ENCODE measurements at places on chromosomes 7 and 10.
A peak's percentile ranks its signal among the peaks of the same experiment; 100 is the strongest.

DNA sequence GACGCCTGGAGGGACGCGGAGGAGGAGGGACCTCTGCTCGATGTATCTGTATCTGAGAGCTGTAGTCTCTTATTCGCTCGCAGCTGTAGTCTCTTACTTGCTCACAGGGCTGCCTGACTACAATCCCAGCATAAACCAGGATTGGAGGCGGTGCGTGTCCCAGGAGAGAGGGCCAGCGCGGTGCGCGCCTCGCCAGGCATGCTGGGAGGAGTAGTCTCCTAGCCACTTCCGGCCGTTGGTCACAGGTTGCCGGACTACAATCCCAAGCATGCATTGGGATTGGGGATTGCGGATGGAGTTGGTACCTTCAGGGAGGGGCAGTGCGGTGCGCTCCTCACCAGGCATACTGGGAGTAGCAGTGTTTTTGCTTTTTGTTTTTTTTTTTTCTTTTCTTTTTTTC lies 421.7 kb upstream of the NUPR2 start:
- DNase-seq = no peak

DNA sequence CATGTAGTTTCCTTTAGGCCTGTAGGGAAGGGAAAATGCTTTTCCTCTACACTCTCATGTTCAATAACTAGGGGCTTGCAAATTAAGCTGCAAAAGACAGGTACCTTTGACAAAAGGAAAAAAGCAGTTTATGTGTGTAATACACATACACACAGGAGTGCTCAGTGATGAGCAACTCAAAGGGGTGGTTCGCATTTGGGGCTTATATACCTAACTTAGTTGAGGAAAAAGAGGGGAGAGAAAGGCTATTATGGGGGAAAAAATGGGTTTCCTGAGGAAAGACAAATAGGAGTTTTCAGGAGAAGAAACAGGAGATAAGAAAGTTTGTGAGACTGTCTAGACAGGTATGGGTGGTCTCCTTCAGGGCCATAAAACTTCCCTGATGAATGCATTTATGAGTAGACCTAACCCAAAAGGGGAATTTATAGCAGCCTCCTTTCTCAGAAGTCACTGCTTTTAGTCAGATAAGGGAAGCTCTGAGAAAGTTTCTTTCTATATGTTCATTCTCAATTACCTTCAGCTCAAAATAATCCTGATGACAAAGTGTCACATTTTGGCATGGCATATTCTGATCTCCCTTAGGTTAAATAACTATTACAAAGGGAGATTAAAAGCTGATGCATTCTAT lies 55.2 kb upstream of the EZH2 start:
- no peak for DNase-seq

GRCh38 chr10:4373098-4373497 lies 452.9 kb upstream of the AKR1E2 start:
- no peak for DNase-seq

GRCh38 chr10:61753453-61753852 lies 90.7 kb downstream of the CABCOCO1 start:
- no peak for DNase-seq

GRCh38 chr7:30028749-30029635 lies 780 bp downstream of the PLEKHA8 start:
- peak; percentile 54 for DNase-seq

DNA sequence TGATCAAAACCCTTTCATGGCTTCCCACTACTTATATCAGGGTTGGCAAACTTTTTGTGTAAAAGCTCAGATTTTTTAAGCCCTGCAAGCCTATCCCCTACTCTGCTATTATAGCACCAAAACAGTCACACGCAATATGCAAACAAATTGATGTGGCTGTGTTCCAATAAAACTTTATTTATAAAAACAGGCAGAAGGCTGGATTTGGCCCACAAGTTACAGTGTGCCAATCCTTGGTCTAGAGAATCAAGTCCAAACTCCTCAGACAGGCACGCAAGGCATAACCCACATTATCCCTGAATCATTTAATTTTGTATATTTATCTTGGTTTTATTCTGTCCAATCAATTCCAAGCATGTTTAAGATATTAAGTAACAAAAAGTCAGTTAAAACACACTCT lies 71.9 kb downstream of the SGMS1 start:
- DNase-seq = no peak

DNA sequence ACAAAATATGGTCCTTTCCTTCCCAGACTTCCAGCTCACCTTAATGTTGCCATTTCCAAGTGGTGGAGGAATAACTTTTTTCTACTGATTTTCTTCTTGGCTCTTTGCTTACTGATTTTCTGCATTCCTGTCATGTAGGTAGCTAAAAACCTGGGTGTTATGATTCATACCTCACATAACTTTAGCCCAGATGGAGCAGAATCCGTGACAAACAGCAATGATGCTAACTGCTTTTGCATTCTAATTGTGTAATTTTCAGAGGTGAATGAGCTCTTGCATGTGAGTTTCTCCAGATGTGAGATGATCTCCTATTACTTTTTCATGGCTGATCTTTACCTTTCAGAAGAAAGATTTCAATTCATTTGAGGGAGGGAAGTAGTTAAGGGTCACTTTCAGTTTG lies 43.4 kb downstream of the WDR11 start:
- DNase-seq = no peak

- DNase-seq = no peak
Measured at GRCh38 chr10:101146392-101147251, 15.5 kb downstream of the TLX1 start.

DNA sequence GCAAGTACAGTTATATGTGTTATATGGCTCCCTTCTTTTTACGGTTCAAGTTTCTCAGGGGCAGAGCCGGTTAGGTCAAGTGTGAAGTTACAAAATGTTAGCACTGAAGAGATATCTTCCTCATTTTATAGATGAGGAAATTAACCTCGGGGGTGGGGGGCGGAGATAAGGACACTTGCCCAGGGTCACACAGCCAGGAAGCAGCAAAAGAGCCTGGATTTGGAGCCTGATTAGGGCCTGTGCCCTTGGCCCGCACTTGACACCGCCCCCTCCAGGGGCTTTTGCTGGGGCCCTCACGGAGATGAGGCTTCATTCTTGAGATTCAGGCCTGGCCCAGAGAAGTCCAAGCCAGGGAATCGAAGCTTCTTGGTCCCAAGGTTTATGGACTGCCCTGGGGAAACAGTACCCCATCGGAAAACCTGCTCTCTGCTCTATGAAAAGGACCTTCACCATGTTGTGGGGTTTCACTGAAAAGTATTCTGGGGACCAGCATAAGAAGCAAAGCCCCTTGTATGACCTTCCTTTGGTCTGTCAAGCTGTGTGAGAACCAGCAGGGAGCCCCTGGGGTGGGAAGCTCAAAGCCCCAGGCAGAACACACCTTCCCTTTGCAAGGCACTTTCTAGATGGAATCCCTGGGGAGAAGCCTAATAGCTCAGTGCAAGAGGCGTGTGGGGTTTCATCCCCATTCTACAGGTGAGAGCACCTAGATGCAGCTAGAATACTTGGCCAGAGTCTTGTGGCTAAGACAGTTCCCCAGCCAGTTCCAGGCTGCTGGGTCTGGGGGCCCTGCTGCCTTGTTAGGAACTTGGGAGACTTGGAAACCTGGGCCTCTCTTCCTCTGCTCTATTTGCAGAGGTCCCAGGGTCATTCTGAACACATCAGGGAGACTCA lies 21.9 kb downstream of the UNC5B start:
- no peak for DNase-seq

DNA sequence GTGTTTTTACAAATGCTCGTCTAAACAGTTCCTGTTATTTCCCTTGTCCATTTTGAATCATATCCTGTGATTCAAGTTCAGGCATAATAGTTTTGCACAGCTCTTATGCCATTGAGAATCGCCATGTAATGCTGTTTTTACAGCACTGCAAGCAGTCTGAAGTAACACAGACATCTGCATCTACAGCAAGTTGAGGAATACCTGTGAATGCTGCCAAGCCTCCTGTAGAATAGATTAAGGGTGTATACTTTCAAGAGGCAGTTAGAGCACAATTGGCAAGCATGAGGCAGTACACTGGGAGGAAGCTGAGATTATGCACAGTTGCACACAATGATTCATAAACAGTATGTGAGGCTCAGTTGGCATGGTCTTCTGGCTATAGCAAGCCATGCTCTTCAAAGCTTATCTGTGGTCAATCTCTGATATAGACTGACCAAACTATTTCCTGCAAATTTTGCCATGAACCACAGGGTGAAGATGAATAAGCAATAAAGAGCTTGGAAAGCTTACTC lies 121.9 kb upstream of the AKR1E2 start:
- DNase-seq = peak; percentile 25

- no peak for DNase-seq
Measured at GRCh38 chr7:120053390-120053961, 219.5 kb upstream of the KCND2 start.

DNA sequence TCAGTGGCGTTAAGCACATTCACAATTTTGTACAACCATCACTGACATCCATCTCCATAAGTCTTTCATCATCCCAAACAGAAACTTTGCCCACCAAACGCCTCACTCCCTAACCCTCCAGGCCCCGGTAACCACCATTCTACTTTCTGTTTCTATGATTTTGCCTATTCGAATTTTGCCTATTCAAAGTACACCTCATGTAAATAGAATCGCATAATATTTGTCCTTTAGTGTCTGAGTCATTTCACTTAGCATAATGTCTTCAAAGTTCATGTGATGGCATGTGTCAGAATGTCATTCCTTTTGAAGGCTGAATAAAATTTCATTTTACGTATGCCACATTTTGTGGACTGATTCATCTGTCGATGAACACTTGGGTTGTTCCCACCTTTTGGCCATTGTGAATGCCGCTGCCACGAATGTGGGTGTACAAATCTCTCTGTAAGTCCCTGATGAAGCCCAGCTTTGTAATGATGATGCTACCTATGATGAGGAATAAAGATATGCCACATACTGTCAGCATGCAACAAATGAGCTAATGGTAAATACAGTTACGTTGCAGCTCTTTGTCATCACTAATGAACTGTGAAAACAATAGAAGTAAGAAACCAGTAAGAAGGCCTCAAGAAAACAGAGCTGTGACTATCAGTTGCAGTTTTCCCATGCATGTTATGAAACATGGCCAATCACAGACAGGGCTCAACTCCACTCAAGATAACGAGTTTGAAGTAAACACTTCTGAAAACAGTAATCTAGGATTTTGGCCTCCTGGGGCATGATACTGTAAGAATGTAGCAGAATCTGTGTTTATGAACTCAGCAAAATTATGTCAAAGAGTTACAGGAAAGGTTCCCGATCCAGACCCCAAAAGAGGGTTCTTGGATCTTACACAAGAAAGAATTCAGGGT lies 120.0 kb downstream of the ADAM12 start:
- DNase-seq = no peak

GRCh38 chr10:85513436-85513835 lies 853.2 kb downstream of the GRID1 start:
- DNase-seq = no peak
